ENCODE measurements at places on chromosomes 16 and 17. TPM values are rescaled to one million over a fixed set of nuclear protein-coding genes. Genes with fewer than 3 reads are reported as not detected.

GRCh38 chr17:16352303-16352666 is 984 bp downstream of the CENPV start:
- DNase-seq: no peak

IL17C gene
- polyA plus RNA-seq: not detected

DNA sequence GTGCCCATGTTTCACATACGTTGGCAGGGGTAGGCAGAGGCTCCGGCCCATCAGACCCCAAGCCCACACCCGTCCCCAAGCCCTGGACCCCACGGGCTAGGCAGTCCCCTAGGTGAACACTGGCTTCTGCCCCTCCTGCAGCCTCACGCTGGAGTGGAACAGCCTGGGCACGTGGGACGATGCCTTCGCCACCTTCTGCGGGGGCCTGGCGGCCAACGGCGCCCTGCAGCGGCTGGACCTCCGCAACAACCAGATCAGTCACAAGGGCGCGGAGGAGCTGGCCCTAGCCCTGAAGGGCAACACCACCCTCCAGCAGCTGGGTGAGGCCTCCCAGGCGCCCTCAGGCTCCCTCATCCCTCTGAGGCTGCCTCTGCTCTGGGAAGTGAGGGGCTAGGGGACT is 1.8 kb downstream of the LRRC45 start:
- no peak for DNase-seq

HNF1B gene
- polyA plus RNA-seq: 21.5 TPM

- DNase-seq: no peak
Observed at GRCh38 chr17:5913032-5913531, 157.1 kb upstream of the WSCD1 start.

Data from large intestine (tissue), 12 donors.